ENCODE measurements at places on chromosomes 5 and 9. TPM values are rescaled to one million over a fixed set of nuclear protein-coding genes. Genes with fewer than 3 reads are reported as not detected.

GRCh38 chr9:20728493-20729220 is 44.6 kb downstream of the FOCAD start:
- peak; percentile 18 for DNase-seq

DNA sequence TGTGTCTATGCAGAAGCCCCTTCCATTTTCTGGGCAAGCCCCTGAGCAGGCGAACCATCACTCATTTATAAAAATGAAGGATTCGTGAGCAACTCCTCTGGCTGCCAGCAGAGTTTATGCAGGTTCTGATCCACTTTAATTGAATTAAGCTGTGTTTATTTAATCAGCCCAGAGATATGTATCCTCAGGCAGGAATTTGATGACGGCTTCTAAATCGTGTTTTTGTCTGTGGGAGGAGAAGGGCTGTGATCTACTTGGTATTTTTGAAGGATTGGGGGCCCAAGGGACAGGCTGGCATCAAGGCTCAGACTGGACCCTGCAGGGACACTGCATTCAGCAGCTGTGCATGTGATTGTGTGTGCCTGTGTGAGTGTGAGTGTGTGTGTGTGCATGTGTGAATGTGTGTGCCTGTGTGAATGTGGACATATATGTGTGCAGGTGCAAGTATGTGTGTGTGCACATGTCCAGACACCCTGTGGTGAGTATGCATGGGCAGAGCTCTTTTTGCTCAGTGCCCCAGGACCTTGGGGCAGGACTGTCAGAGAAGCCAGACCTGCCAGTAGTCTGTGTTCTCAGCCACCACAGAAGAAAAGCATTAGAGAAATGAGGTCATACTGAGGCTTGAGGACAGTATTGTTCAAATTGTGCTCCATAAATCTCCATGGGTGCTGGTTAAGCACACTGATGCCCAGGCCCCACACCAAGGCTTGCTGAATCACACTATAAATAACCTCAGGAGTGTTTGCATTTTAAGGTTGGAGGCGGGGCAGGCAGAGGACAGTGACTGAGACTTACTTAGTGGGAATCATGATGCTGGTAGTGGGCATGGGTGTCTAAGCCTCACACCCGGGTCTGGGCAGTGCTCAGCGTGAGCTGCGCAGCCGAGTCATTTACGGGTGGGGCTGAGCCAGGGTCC is 164.0 kb downstream of the CARTPT start:
- DNase-seq, result no peak

GRCh38 chr9:34254141-34254913 is 74.7 kb downstream of the KIF24 start:
- peak; percentile 79 for DNase-seq

GRCh38 chr5:13574574-13574973 is 369.9 kb downstream of the DNAH5 start:
- DNase-seq, result no peak

- DNase-seq, result no peak
These were observed 81.1 kb downstream of the BOD1 start for GRCh38 chr5:173535166-173535975.

- DNase-seq, result no peak
These were observed 453.1 kb upstream of the RGMB start for GRCh38 chr5:98320343-98320742.

- no peak for DNase-seq
These were observed 274.2 kb upstream of the DAB2 start for GRCh38 chr5:39698838-39699560.

DNA sequence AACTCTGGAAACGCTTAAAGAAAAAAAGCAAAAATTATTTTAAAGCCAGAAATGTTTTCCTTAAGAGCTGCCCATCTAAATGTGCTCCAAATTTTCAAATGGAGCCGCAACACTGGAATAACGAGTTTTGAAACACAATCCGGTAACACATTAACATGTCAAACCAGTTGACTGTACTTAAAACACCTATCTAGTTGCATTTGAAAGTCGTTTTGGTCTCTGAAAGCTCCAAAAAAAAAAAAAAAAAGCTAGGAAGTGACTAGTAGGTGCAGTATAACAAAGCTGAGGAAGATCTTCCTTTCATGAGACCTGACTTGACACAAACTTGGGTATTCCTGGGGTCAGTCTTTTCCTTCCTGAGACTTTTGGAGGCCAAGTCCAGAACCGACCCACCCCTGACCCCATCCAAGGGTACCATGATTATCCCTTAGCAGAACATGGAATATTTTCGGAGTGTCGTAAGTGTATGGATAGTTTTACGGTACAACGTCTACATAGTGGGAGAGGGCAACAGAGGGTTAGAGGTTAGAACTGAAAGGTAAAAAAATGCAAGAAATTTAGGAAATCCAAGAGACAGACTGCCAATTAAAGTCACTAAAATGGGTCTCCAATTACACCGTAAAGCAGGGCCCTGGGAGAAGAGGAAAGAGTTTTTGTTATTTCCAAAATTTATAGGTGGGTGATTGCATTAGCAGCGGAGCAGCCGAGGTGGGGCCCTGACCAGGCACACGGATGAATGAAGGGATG is 812 bp downstream of the CETN3 start:
- DNase-seq, result peak; percentile 3

DNA sequence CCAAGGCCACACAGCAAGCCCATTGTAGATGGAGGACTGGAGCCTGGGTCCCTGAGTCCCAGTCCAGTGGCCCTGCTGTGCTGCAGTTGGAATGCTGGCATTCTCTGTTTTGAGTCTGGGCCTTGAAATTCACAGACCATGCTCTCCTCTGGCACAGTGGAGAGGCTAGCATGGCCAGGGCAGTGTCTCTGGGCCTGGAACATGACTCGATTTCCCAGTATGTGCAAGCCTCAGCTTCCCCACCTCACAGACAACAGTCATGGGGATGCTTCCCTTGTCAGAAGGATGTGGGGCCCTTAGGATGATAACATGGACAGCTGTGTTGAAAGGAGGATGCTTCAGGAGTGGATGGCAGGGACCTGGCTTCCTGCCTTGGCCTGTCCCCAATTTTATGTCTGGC is 91.2 kb downstream of the AMBP start:
- DNase-seq, result no peak

DNA sequence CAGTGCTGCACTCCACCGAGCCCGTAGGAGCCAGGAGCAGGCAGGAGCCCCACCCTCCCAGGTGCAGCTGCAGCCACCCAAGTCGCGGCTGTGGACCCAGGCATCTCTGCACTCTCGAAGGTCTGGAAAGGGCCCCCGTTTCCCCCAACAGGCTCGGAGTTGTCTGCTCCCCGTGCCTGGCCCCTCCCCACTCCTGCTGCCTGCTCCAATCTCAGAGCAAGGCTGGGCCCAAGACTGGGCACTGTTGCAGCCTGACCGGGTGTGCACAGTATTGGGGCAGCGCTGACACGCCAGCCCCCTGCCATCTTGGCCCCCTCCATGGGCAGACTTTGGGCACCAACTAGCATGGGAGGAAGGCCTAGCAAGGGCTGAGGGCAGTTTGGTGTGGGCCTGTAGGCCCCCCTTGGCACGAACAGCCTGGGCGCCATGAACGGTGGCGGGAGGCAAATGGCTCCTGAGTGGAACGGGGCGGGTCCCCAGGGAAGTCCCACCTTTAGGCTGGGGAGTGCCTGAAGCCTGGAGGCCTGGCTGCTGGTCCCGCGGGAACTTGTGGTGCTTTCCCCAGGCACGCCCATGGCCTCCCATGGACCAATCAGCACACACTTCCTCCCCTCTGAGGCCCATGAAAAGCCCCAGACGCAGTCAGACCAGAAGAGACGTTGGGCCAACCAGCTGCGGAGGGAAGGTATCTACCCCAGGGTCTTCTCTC is 60.4 kb downstream of the PSAT1 start:
- no peak for DNase-seq

The GABRA6 gene
- not detected for total RNA-seq

The MSMP gene
- not detected for total RNA-seq

The CCDC180 gene
- 0.72 TPM for total RNA-seq

The SWI5 gene
- total RNA-seq, result 63.6 TPM

The MYMK gene
- total RNA-seq, result not detected

The PITX1 gene
- total RNA-seq, result 0.49 TPM

The ORM2 gene
- not detected for total RNA-seq

The CEMIP2 gene
- 26.3 TPM for total RNA-seq

The SLCO6A1 gene
- 0.60 TPM for total RNA-seq

Data from RPMI7951 (cell line).